ENCODE measurements at places on chromosomes 3 and 15. TPM values are rescaled to one million over a fixed set of nuclear protein-coding genes. Genes with fewer than 3 reads are reported as not detected.

The CLEC3B gene
- not detected for total RNA-seq

The SGO1 gene
- total RNA-seq, result 25.6 TPM

The GOLGA6B gene
- total RNA-seq, result not detected

The GP9 gene
- not detected for total RNA-seq
